ENCODE measurements at places on chromosomes 4 and X.

GRCh38 chr4:15695729-15696128 is 7.1 kb upstream of the BST1 start:
- DNase-seq: no peak

DNA sequence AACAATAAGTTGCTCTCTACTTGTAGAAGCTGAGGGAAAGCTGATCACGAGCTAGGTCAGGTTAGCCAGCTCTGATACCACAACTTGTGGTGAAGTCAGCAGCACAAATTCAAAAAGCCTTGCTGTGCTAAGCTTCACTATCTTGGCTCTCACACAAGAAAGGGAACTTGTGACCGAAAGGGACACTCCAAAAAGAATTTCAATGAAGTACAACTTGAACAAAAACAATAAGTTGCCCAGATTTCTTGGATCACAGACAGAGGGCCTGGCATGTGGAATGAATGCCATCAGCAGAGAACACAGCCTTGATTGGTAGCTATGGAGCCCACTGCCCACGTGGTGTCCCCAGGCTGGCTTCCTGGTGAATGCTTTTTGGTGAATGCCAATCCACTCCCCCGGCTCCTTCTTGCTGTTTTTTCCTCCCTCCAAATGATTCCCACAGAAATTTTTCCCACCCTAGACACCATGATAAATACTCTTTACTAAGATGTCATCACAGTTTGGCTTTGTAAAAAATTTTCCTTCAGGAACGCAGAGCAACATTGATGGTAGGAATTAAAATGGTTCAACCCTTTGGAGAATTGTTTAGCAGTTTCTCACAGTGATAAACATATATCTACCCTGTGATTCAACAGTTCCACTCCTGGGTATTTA is 82.6 kb downstream of the ANXA3 start:
- no peak for DNase-seq

- no peak for DNase-seq
Measured at GRCh38 chr4:175431694-175432093, 380.4 kb downstream of the GPM6A start.

- peak; percentile 23 for DNase-seq
Measured at GRCh38 chrX:134718966-134719317, 60.7 kb upstream of the PLAC1 start.

GRCh38 chr4:73741031-73741749 is 821 bp downstream of the CXCL8 start:
- no peak for DNase-seq

GRCh38 chrX:104041003-104041402 is 1.2 kb downstream of the H2BW2 start:
- DNase-seq: no peak

All from activated T-cell treated with anti-CD3 and anti-CD28 coated beads for 48 hours (primary cell).